ENCODE measurements at places on chromosomes 13 and 19.

- DNase-seq: no peak
Measured at GRCh38 chr19:4622695-4623421, 16.5 kb upstream of the TNFAIP8L1 start.

DNA sequence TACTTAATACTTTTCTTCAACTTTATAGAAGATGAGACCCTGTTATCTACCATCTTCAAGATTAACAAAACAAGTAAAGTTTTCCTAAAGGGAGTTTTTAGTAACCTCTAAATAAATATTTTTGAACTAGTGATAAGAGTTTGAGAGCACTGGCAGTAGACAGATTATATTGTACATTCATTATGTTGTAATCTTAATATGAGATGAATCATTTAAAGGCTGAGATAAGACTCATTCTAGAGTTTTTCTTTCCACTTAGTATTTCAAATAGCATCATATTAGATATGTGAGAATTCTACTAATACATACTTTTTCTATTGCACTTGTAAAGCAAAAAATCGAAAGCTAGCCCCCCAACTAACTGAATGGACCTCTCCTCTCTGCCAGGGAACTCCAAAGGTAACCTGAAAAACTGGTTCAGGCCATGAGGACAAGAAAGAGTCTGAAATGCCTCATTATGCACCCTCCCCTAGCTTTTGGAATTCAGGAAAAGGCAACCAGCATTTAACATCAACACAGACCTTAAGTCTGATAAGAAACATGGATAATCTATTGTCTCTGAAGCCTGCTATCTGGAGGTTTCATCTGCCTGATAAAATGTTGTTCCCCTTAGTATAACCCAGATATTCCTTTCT lies 875.4 kb upstream of the SLC10A2 start:
- DNase-seq: no peak

DNA sequence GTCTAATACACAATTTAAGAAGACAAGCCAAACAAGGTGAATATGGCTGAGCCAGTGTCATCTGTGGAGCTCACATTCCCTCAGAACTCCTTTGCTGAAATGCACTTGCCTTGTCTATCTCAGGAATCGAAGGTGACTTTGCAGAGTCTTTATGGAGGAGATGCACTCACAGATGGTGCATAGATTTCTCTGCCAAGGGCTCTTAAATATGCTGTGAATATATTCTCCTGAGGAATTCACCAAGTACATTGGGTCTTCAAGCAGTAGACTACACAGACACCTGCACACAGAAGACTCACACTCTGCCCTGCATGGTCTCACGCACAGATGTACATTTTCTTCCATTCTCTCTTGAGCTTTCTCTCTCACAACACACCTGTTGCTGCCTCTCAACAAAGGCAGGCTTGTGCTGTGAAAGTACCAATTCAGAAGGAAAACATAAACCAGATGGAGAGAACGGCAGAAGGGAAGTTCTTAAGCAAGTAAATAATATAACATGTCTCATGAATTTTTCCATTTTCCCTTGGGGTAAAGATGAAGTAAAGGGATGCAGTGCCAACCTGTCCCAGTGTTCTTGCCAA lies 174.7 kb downstream of the DLEU7 start:
- no peak for DNase-seq

GRCh38 chr13:27302643-27303262 lies 32.1 kb downstream of the RASL11A start:
- DNase-seq: no peak

DNA sequence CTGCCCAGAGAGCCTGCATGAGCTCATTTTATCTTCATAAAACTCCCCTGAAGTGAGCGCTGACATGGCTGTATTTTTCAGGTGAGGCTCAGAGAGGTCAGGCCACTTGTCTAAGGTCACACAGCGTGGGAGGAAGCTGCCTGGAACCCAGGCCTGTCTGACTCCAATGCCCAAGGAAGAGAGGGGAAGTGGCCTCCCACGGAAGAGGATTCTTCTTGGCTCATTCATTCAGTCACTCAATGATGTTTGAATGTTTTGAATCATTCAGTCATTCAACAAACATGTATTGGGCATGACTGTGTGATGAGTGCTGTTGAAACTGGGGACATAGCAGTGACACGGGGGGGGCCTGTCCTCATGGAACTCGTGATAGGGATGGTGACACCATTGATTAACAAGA lies 12.0 kb downstream of the ACTL9 start:
- no peak for DNase-seq
